OCI-LY7 (cell line): ENCODE measurements at places on chromosomes 5 and 9. TPM values are rescaled to one million over a fixed set of nuclear protein-coding genes. Genes with fewer than 3 reads are reported as not detected.

The SPTLC1 gene
- 46.6 and 48.7 TPM in 2 replicates for total RNA-seq

The SLC6A19 gene
- not detected in 2 replicates for total RNA-seq

The LSM11 gene
- total RNA-seq: 10.1 and 10.9 TPM in 2 replicates

The GKAP1 gene
- 8.6 and 12.4 TPM in 2 replicates for total RNA-seq

The PCDHGA9 gene
- 5.2 and 5.7 TPM in 2 replicates for total RNA-seq

The SPAAR gene
- not detected in 2 replicates for total RNA-seq
